ENCODE measurements at places on chromosomes 12 and 14.

GRCh38 chr14:51401756-51402155 is 161.7 kb downstream of the TMX1 start:
- DNase-seq = no peak

GRCh38 chr12:91111366-91112325 is at the start of gene LUM:
Gene LUM (minus strand): TSS chr12:91111494. CDS start chr12:91108979, 2,515 bp downstream.
- no peak for DNase-seq

GRCh38 chr12:105670672-105671071 is 340.2 kb downstream of the C12orf75 start:
- DNase-seq = no peak

- no peak for DNase-seq
These were observed 395.8 kb upstream of the FBXO33 start for GRCh38 chr14:39827901-39828655.

- no peak for DNase-seq
These were observed 4.6 kb upstream of the SAMD4A start for GRCh38 chr14:54562334-54562733.

- DNase-seq = no peak
These were observed 25.9 kb upstream of the PRKD1 start for GRCh38 chr14:29953501-29953900.

GRCh38 chr12:68876461-68876860 is 56.5 kb downstream of the CPM start:
- no peak for DNase-seq

Measured in activated CD8-positive, alpha-beta memory T cell treated with anti-CD3 and anti-CD28 coated beads for 1 hour (primary cell).